Melanocyte of skin (primary cell): ENCODE measurements at places on chromosomes 5 and 9. TPM values are rescaled to one million over a fixed set of nuclear protein-coding genes. Genes with fewer than 3 reads are reported as not detected.

The OGN gene
- total RNA-seq, result not detected in 2 replicates

The DRD1 gene
- 0.34 and 0.36 TPM in 2 replicates for total RNA-seq

The PCDH1 gene
- total RNA-seq, result 0.15 and 1.00 TPM in 2 replicates

The IARS1 gene
- 142 and 292 TPM in 2 replicates for total RNA-seq

The PCDHB14 gene
- total RNA-seq, result under 0.01 TPM in 2 replicates

The P4HA2 gene
- 36.6 and 39.5 TPM in 2 replicates for total RNA-seq

The TRAF1 gene
- 1.00 and 1.4 TPM in 2 replicates for total RNA-seq
